EL (cell line): ENCODE measurements at places on chromosomes 4 and X.

DNA sequence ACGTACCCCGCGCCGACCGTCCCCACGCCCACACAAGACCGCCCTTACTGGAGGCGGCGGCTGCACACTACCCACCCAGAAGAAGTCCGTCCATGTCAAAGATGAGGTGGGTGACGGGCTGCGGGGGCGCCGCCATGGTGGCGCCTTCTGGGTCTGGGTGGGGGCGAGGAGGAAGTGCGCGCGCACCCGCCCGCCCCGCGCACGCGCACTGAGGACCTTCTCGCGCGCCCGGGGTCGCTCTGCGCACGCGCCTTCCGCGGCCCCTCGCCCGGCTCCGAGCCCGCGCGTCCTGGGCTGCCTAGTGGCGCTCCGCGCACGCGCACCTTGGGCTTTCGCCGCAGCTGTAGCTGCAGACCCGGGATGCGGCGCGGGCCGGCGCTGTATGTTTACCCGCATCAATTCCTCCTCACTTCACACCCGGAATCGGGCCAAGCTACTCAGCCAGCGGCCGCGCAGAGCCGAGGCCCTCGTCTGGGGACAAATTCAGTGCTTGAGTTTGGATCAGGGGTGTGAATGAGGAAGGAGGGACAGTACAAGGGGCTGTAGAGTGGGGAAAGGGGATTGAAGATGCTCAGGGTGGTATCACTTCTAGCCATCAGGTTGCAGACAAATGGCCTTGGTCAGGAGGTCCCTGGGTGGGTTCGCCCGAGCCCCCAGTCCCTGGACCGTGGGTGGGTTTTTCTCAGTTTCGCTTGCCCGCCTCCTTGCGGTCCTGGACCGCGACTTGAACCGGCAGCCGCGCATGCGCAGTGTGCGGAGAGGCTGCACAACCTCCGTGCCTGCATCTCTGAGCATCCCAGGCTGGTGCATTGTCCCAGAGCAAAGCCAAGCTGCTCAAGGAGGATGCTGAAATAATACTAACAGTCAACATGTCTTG is at the start of gene PUDP:
TSS of gene PUDP (minus strand) at position 176 of the 877 bp plus-strand sequence. CDS start at position 136, 40 bp downstream.
- DNase-seq = peak; percentile 74

DNA sequence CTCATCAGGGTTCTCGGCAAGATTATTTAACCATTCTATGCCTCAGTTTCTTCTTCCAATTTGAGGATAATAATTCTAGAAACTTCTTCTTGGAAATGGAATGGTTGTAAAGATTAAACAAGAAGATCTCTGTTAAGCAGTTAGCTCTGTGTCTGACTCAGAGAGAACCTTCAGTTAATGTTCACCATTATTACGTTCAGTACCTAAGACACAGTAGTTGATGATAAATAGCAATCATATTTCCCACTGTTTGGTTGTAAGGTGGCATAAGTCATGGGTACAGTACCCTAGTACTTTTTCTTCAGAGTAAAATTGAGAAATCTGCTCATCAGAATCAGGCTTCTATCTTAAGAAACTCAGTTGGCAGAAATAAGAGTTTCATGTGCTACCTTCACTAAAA is 366.5 kb upstream of the BOD1L1 start:
- no peak for DNase-seq

DNA sequence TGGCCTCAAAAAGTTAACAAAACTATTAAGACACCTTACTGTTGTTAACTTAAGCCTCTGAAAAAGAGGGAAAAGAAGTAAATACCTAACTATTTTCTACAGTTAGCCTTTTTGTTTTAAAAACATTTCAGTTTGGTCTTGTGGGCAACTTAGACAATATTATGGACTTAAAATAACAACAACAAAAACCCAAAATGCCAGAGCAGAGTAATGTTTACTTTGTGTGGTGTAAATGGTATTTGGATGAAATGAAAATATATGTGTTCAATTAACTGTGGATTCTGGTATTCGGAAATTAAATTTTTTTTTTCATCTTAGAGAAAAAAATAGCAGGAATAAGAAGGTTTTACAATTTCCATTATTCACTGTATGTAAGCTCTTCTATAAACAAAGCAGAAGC is 79.6 kb upstream of the NPNT start:
- DNase-seq = no peak

DNA sequence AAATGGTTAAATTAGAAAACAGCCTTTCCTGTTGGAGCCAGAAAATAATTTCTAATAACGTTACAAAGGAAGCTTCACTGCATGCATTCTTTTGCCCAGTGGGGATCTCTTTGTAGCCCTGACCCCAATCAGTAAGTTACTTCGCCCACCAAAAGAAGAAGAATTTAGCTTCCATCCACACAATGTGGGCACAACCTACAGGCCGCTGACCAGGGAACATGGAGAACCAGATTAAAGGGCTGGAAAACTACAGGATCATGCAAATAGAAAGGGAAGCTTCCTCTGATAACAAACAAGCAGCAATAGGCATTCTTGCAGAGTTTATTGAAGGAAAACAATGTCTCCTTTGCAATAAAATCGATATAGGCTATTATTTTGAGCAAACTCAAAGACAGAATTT is 21.3 kb upstream of the TSPAN5 start:
- DNase-seq = no peak

DNA sequence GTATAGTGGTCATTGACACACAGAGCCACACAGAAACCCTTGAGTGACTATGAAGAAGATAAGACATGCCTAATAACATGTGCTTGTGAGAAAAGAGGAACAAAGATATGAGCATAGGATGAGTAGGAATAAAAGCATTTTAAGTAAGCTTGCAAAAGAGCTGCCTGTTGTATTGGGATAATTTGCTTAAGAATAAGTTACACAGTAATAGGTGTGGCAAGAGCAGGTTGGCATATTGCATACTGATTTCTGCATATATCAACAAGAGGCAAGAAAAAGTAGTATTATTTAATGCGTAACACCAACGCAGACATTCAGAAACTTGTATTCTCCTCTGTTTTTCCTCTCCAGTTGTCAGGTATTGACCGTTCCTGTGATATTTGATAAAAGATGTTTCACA is 111.5 kb upstream of the UGT8 start:
- no peak for DNase-seq

DNA sequence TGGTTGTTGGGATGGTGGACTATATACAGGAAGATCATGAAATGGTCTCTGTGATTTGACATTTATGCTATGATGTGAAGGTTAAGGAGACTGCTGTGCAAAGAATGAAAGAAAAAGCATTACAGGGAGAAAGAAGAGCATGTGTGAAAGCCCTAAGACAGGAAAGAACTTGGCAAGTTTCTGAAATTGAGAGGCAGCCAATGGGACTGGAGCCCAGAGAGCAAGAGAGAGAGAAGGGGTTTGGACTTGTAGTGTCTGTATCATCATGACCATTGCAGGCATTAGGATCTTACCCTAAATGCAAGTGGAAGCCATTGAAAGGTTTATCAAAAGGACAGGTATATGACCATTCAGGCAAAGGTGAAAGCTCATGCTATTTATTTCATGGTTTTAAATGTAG is 147.1 kb downstream of the NAA11 start:
- DNase-seq = no peak

DNA sequence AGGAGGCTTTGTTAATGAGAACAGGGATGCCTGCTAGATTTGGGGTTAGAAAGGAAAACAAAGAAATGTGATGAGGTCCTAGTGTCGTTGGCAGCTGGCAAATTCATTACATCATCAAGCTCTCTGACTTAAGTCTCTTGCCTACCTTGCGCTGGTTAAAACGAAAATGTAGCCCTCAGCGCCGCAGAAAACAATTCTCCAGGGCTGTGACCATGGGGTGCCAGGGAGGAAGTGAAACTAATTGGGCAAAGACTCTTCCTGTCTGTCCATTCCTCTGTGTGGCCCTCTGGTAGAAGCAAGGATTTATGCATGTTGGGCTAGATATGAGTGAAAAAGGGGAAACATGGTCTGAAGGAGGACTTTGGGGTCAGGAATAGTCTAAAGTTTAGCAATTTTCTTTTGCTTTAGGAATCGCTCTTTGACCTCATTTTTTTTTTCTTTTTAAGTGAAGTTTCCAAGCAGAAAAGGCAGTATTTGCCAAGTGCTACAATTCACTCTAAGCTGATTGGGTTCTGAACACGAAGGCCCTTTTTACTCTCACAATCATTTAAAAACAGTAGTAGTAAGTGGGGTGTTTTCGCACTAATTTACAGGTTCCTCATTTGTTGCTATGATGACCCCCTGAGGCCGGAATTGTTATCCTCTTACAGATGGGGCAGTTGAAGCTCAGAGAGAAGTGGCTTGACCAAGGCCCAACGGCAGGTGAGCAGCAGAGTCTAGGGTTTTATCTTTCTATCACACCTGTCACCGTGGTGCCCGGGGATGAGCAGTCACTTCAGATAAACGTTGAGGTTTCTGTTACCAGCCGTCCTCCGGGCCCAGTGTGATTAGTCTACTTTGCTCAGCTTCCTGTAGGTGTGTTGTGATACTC is 27.3 kb upstream of the CHRNA9 start:
- no peak for DNase-seq

GRCh38 chr4:6909970-6910339 is 329 bp downstream of the TBC1D14 start:
- peak; percentile 37 for DNase-seq

- DNase-seq = no peak
Observed at GRCh38 chr4:28007693-28008092, 1147.1 kb downstream of the STIM2 start.

- DNase-seq = no peak
Observed at GRCh38 chr4:48526406-48526805, 36.4 kb downstream of the ZAR1 start.

DNA sequence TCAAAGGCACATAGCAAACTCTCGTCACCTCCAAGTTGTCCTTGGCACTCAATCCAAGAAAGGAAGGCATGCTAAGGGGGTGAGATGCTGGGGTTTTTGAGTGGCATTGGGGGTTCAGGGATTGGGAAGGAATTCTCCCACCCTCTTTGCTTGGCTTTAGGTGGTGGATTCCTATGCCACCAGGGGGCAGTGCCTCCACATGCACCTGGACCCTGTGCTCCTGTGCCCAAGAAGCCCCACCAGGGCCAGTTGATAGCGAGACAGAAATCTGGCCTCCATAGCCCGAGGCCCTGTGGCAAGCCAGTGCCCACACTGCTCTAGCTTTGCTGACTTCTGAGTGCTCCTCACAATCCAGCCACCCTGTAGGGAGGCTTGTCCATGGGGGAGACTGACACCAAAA is 2.0 kb upstream of the FATE1 start:
- peak; percentile 10 for DNase-seq

- DNase-seq = no peak
Observed at GRCh38 chr4:48042979-48043461, 26.4 kb downstream of the NIPAL1 start.

- peak; percentile 61 for DNase-seq
Observed at GRCh38 chr4:74376888-74377483, 12.0 kb downstream of the EREG start.
